ENCODE measurements at places on chromosomes 3 and 15.

- no peak for DNase-seq
These were observed 23.8 kb downstream of the CYFIP1 start for GRCh38 chr15:22956257-22956977.

GRCh38 chr3:24829011-24829581 is 334.4 kb upstream of the THRB start:
- peak; percentile 56 for DNase-seq

DNA sequence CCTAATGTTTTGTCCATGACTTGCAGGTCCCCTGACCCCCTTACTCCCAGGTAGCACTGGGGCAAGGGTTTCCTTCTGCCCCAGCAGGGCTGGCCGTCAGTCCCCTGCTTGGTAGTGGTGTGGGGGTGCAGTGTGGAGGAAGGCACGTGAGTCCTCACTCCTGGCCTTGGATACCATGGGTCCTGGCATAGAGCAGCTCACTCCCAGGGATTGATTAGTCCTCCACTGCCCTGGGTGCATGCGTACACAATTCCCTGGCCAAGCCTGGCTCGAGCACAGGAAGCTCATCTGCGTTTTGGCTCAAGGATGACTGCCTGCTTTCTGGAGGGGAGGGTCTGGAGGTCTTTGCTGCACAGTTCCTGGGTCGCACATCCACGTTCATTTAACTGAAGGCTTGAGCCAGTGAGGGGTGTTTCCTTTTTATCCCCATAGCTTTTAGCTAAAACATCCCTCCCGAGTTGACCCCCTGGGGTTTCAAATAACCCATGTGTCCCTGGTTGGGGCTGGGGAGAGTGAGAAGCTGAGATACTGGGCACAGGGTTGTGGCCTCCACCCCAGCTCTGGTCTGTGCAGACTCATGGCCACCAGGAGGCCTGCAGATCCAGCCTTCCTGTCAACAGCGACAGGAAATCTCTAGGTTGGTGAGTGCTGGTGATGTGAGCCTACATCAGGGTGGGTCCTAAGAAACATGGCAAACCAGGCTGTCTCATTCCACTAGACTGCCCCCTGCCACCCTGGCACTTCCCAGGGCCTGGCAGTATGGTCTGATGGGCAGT is 11.5 kb downstream of the HEMK1 start:
- DNase-seq: no peak

DNA sequence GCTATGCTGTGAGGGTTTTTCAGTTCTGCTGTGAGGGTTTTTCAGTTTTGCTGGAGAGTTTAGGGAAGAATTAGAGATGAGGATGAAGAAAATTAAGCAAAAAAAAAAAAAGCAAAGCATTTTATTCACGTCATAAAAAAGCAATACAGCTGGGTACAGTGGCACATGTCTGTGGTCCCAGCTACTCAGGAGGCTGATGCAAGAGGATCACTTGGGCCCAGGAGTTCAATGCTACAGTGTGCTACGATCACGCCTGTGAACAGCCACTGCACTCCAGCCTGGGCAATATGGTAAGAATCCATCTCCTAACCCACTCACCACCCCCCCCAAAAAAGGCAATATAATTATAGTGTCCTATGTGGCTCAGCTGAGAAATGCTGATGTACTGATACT is 162.7 kb downstream of the MAGI1 start:
- DNase-seq: no peak

- DNase-seq: no peak
These were observed 50.7 kb downstream of the PEAK1 start for GRCh38 chr15:77369168-77369567.

DNA sequence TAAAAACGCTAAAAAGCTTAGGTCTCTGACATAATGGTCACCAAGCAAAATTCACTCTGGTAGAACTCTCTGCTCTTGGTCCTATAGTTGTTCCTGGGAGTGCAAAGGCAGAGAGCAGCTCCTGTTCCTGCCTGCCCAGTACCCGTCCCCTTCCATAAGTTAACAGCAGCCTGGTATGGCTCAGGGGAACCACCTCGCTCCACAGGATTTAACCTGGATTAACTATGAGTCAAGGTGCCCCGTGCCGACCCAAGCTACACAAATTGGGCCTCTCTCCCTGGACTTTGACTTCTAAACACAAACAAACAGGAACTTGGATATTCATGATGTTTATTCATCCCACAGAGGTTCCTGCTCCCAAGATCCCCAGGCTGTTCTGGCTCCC is 32.1 kb downstream of the SCAP start:
- no peak for DNase-seq

- no peak for DNase-seq
These were observed 189.8 kb downstream of the PLOD2 start for GRCh38 chr3:145971186-145971585.

DNA sequence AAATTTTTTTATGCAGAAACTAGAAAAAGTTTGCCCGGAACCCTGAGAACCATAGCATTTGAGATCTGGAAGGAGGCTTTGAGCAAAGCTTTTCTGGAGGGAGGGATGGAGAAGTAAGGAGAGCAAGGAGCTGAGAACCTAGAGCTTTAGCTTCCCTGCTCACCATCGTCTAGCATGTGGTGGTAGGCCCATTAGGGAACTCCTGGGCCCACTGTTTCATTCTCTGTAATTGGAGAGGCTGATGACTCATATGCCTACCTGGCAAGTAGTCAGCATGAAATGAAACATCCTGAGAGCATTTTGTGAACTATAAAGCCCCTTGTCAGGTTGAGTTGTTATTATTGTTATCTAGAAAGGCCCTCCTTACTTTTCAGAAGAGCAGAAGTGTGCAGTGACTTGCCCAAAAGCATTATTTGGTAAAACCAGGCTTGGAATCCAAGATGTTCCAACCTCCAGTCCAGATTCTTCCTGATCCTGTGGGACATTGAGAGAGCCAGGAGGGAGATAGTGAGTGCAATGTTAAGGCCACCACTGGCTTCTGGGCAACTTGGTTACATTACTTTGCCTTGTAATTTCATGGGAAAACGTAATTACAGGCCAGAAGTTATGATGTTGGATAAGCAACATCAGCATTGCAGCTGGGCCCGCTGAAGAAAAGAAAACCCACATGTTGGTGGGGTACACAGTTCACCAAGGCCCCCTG is 104.5 kb upstream of the BFSP2 start:
- peak; percentile 70 for DNase-seq

GRCh38 chr3:13346481-13347389 is 73.4 kb downstream of the NUP210 start:
- DNase-seq: no peak

DNA sequence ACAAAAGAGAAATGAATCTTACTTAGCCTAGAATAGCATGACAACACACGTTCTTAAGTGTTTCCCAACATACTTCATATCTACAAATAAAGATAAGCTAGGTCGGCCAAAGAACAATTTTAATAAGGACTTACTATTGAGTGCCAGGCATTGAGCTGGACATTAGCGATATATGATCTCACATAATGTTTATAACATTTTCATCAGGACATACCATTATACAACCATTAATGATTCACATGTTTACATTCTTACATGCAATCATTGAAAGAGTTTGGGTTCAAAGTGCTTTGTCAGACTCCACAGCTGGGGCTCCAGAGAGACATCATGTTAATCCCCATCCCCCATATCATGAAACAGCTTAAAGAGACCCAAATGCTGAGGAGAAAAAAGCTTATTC is 189.0 kb downstream of the STT3B start:
- no peak for DNase-seq

DNA sequence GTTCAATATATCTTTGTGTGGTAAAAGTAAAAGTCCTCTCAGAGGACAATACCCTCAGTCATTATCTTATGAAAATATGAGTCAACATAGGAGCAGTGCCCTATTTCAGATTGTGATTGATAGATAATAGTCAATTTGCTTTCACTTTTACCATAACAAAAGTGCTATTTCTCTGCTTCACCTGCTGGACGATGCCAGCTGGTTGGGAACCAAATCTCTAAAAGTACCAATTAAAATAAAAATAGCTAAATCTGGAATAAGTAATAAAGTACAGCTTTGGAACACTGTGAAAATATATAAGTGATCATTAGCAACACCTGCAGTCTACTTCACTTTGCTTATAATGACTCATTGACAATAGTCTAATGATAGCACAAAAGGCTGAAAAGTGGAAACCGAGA is 390.3 kb upstream of the AGTR1 start:
- DNase-seq: no peak

DNA sequence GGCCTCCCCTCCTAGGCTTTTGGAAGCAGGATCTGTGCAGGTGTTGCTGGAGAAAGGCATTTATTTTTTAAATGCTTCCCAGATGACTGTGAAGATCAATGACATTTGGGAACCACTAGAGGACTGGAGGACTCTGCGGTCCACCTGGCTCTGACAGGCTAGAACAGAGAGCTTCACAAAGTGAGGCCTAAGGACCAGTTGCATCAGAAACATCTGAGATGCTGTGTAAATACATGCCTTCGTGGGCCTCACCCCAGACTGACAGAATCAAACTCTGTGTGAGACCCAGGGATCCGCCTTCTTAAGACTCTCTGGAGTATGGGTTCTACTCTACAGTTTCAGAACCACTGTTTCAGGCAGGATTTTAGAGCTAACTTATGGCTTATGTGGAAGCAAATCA is 105.0 kb upstream of the ICE2 start:
- DNase-seq: no peak

- no peak for DNase-seq
These were observed at the start of gene SLC49A4 for GRCh38 chr3:122794779-122795673. Gene SLC49A4 (plus strand): TSS chr3:122795069. CDS start chr3:122795193, 124 bp downstream.

GRCh38 chr15:84992157-84992944 is 10.7 kb downstream of the PDE8A start:
- DNase-seq: no peak

- DNase-seq: peak; percentile 25
These were observed 16.5 kb upstream of the HEG1 start for GRCh38 chr3:125072301-125072700.

GRCh38 chr3:77835921-77836320 is 796.0 kb downstream of the ROBO2 start:
- no peak for DNase-seq

- DNase-seq: no peak
These were observed 831.7 kb upstream of the ARPP21 start for GRCh38 chr3:34807611-34808010.

GRCh38 chr3:31770822-31771326 is 210.2 kb downstream of the OSBPL10 start:
- DNase-seq: no peak

DNA sequence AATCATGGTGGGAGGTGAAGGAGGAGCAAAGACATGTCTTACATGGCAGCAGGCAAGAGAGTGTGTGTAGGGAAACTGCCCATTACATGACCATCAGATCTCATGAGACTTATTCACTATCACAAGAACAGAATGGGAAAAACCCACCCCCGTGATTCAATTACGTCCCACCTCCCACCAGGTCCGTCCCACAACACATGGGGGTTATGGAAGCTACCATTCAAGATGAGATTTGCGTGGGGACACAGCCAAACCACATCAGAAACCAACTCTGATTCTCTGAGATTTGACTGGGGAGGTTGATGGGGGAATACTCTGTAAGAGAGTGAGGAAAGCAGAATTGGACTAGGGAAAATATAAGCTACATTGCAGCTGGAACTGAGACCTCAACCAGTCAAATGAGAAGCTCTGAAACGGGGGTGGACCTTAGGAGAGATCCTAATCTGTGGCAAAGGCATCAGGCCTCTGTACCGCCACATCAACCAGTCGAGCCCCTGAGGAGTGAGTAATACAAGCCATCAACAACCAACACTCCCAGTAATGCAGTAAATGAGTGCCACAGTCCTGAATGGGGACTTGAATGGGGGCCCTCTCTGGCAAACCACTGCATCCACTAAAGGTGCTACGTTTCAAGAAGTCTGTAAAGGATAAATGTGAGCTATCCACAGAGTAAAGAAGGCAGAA is 207.9 kb upstream of the GADL1 start:
- DNase-seq: no peak

DNA sequence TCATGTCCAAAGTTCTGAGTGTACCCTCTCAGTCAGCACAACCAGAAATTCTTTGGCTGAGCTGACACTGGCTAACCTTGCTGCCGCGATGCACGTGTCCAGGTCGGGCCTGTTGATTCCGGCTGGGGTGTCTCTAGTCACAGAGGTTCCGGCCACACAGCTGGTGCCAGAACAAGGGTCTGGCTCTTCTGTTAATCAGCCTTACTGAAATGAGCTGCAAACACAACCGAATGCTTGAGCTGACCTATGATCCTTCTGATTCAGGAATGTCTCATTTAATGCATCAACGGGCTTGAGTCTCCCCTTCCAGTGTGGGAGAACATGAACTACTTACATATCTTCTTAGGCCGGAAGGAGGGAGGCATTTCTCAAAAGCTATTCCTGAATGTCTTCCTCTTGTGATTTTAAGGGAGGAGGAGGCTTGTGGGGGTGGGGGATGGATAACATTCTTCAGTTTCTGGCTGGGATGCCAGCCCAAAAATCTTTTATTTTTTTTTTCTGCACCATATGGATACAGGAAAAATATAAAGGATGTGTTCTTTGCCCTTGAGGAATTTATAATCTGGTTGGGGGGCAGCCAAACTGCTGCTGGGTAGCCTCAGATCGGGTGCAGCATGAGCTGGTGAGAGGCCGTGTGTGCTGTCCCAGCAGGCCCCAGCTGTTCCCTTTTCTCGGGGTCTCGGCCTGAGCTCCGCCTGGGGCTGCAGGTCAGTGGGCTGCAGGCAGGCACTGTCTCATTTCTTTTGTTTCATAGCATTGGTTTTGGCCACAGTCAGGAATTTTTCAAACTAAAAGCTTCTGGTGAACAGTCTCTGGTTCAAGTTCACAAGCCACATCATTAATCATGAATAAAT is 319.1 kb upstream of the TBL1XR1 start:
- DNase-seq: peak; percentile 70

DNA sequence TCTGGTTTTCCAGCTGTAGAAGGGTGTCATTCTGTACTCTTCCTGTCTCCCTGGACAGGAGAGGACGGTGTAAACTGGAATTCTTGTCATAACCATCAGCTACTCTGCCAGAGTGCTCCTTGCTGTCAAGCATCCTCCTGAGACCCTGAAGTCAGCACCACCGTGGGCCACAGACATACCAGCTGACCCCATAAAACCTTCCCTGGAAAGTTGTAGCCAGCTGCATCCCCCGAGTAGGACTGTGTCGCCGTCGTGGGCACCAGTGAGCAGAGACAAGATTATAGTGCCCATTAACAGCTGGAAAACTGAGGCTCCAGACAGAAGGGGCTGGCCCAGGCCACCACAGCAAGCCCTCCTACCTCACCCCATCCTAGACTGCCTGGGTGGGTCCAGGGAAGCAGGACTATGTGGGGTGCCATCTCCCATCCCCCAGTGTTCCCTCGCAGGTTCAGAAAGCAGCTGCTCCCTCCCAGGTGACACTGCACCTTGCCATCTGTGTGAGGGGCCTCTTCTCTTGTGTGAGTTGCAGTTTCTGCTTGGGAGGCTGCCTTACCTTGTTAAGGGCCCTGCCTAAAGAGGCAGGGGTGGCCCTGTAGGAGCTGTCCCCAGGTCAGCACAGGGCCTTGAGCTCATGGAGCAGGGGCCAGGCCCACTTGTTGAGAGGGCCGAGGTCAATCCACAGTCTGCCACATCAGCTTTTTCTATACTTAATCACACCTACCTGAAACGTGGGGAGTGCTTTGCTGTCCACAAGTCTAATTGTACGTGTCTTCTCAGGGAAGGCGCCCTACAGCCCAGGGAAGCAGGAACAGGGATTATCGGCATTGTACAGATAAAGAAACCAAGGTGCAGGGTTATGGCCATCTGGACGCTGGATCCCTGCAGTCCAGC is 191.9 kb upstream of the LINGO1 start:
- DNase-seq: peak; percentile 65

- DNase-seq: peak; percentile 6
These were observed 4.1 kb downstream of the RCN2 start for GRCh38 chr15:76935620-76936019.

- DNase-seq: no peak
These were observed 40.7 kb downstream of the CYP11A1 start for GRCh38 chr15:74326746-74327145.

Measured in NCI-H2171 treated with DMSO at 0.1 percent for 48 hours (cell line).